ENCODE measurements at places on chromosomes 7 and 10.

DNA sequence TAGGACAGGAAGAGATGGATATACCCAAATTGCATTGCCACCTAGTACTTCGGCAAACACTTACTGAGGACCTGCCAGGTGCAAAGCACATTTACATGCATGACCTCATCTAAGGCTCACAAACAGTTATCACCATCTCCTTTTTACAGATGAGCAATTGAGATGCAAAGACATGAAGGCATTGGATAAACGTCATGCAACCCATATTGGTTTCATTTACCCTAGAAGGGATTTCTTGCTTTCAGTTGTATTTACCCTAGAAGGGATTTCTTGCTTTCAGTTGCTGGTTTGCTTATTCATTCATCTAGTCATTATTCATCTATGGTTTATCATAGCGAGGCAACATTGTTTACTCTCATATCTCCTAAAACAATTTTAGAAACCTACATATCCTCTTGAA, 52.2 kb downstream of the STEAP1B start:
- DNase-seq, result no peak

DNA sequence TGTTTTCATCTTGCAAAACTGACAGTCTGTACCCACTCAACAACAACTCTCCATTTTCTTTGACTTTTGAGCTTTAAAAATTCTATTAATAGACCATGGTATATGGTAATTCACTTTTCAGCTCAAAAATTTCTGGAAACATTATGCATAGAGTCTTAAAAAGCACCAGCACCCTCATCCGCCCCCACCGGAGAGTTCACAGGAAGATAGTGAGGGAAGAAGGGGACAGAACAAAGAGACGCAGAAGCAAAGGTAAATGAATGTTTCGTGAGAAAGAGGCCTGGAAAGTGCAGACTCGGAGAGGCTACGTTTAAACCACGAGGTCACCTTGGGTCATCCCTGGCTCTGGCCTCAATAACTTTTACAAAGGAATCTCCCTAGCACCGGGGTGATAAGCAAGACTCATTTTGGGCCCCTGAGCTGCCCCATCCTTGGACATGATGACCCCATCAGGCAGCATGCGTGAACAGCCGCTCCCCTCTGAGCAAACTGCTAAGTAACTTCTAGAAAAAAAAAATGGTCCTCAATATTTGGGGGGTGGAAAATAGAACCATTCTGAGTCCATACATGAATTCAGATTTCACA, 96.3 kb downstream of the CPXM2 start:
- DNase-seq, result peak; percentile 18

GRCh38 chr7:772005-772294, 44.9 kb upstream of the PRKAR1B start:
- DNase-seq, result no peak

- no peak for DNase-seq
Measured at GRCh38 chr10:21531164-21531563, 2.9 kb upstream of the MLLT10 start.

DNA sequence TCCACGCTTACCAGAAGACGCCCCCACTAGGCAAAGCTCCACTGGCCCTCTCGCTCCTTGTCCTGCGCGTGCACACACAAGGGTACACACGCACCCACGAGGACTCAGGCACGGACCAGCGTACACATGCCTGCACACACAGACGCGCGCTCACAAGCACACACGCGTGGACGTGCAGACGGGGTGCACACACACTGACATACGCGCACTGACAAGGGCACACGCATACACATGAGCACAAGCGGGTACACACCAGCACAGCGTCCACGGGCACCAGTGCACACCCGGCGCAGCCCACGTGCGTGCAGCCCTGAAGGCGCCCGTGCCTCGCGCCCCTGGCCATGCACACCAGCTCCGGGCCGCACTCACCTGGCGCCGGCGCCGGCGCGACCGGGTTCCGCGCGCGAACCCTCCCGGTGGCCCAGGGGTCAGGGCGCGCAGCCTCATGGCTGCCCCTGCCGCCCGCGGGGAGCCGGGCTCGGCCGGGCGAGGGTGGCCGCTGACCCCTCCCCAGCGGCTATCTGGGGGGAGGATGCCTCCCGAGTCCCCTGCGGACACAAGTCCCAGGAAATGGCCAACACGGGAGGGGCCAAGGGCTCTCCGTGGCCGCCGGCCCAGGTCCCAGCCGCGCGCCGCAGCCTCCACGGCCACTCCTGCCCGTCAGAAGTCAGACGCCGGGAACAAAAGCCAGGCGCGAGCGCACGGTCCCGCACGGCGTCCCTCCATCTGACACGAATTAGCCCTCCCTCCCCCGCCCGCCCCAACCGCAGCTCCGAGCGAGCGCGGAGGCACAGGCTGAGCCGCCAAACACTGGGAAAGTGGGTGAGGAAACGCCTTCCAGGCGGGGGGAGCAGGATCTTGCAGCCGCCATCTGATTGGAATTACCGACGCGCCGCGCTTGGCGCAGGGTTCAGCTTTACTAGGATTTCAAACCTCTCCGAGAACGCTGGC, 45.0 kb downstream of the TNS3 start:
- DNase-seq, result peak; percentile 90

- DNase-seq, result no peak
Measured at GRCh38 chr10:24237801-24238395, 29.0 kb downstream of the KIAA1217 start.

GRCh38 chr10:114079421-114079820, 35.8 kb downstream of the ADRB1 start:
- no peak for DNase-seq

DNA sequence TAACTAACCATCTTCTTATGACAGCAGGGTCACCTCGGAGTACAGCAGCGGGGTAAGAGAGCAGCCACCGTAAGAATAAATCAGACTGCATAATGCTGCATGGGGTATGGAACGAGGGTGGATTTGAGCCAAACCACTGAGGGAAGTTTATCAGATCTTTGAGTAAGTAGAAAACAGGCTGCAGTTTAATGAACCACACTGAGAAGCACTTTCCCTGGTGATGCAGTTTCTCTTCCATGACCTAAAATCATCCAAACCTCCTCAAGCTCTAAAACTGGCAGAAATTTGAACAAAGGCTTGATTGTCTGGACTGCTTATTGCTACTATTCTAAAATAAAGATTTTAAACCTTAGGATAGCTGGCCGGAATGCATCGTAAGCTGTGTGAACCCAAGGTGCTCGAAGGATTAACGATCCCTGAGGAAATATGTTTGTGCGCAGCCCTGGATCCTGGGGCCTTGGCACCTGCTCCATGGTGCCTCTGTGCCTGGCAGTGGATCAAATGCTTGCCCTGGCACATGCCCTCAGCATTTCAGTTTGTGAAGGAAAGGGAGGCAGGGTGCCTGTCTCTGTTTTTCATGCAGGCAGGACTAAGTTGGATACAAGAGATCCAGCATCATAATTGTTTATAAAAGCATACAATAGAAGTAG, 322.7 kb downstream of the LHFPL3 start:
- no peak for DNase-seq

DNA sequence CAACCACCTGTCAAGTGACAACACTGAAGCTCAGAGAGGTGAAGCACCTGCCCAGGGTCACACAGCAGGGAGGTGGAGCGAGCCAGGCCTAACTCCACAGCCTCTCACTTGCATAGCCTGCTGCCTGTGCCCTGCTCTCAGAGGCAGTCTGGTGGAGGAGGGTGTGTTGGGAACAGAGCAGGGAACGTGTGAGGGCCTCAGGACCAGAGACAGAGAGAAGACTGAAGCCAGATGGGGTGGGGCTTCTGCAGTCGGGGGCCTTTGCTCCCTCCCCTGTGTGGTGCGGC, 114.0 kb downstream of the PTPN20 start:
- no peak for DNase-seq

- no peak for DNase-seq
Measured at GRCh38 chr7:101084865-101085161, 468 bp upstream of the TRIM56 start.

- DNase-seq, result no peak
Measured at GRCh38 chr10:116688241-116688711, 54.1 kb downstream of the HSPA12A start.

DNA sequence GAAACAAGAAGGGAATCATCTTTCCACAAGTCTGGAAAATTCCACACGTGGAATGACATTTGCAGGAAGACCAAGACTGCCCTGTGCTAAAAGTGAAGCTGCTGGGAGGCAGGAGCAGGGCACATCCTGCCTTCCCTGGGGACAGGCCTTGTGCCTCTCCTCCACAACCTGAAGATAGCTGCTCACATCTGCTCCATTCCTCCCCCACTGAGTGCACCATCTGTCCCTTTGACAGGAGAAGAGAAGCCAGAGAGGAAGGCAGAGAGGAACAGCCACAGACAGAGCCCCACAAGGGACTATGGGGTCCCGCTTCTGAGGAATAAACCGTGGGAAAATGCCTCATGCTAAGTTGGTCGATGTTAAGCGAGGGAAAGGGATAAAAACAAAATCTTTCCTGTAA, 15.9 kb upstream of the FAM171A1 start:
- no peak for DNase-seq

- DNase-seq, result no peak
Measured at GRCh38 chr7:147923841-147924240, 666.7 kb upstream of the C7orf33 start.

- peak; percentile 28 for DNase-seq
Measured at GRCh38 chr10:51815723-51816122, 116.3 kb upstream of the CSTF2T start.

DNA sequence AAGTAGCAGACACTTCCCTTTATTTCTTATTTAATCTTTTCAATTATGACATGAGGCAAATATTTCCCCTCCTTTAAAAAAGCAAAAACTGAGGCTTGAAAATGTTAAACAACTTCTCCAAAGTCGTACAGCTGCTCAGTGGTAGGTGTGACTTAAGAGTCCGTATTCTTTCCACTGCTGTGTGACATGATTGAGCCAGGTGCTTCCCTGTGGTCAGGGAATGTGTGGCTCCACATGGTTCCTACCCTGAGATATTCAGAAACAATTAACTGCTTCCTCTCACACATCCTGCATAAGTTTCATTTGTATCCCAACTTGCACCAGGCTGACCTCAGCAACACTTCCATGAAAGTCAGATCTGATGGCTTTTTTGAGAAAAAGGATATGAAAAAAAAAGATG, 13.6 kb downstream of the OPALIN start:
- peak; percentile 28 for DNase-seq

DNA sequence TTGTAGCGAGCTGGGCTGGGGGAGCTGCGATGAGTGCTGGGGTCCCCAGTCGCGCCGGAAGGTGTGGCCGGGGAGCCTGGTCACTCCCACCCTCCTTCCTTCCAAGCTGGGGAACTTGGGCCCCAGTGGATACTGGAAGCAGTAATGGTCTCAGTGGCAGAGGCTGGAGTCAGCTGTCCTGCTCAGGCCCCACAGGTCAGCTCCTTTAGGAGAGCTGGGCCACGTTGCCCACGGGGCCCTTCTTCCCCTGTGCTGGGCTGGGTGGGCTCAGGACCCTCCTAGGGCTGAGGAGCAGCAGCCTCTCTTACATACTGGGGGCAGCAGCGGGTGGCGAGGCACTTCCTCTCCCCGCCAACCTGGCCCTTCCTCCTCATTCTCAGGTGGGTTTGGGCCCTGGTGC, 200.6 kb upstream of the MKI67 start:
- DNase-seq, result no peak

DNA sequence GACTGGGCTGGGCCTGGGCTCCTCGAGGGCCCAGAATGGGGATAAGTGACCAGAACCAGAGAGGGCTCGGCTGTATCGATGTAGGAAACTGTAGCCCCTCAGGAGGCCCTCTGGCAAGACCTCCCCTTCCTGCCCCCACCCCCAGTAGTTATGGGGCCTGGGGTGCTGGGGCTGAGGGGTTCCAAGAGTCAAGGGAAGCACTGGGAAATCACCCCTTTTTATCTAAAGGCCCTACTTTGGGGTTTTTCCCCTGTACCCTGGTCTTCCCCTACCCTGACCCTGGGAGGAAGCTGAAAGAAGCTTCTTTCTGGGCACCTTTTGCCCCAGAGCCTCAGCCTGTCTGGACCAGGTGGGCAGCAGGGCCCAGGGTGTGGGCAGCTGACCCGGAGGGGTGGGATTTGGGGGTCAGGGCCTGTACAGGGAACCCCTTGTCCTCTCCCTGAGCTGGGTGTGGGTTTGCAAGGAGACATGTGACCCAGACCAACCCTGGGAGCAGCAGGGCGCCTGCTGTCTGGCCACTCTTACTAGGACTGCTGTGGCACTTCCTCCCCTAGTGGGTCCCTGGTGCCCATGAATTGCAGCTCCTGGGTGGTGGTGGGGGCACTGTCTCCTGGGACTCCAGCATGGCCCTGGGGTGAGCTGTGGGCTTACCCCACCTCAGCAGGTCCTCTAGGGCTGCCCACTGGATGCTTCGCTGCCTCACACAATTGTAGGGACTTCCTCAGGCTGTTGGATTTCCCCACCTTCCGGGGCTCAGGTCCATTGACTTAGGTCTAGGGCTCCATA, 1.5 kb downstream of the IRF5 start:
- DNase-seq, result peak; percentile 41

DNA sequence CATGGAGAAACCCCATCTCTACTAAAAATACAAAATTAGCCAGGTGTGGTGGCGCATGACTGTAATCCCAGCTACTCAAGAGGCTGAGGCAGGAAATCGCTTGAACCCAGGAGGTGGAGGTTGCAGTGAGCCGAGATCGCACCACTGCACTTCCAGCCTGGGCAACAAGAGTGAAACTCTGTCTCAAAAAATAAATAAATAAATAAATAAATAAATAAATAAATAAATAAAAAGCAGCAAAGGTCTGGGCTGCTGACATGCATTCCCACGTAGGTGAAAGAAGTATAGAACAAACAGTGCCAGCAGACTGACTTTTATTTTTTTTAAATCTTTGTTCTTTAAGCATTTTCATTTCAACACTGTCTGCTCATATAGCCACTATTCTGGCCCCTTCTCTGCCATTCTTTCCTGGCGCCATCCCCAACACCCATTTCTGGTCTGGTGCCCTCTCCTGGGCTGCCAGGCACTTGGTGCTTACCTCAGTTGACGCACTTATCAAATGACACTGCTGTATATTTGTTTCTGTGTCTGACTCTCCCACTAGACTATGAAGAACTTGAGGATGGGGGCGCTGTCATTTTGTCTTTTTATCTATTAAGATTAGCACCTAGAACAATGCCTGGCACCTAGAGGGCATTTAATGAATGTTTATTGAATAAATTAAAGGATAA, 15.6 kb downstream of the FAM107B start:
- no peak for DNase-seq

DNA sequence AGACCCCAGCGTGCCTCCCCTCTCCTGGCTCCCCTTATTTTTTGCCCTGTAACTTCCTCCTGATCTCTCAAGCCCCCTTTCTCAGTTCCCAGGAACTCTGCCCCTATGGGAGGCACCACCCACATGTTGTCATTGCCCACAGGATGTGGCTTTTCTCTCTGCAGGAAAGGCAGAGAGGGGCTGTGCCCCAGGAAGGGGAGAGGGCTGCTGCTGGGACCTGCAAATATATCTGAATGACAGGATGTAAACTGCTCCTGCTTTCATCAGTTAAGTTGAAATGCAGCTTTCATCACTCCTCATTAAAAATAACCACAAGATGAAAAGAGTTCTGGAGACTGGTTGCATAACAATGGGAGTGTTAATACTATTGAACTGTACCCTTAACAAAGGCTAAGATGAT, 103.3 kb downstream of the CLEC2L start:
- DNase-seq, result no peak

- DNase-seq, result no peak
Measured at GRCh38 chr10:91328320-91328984, 81.7 kb upstream of the HECTD2 start.
